ENCODE measurements at places on chromosomes 4 and X.
A peak's percentile ranks its signal among the peaks of the same experiment; 100 is the strongest.

DNA sequence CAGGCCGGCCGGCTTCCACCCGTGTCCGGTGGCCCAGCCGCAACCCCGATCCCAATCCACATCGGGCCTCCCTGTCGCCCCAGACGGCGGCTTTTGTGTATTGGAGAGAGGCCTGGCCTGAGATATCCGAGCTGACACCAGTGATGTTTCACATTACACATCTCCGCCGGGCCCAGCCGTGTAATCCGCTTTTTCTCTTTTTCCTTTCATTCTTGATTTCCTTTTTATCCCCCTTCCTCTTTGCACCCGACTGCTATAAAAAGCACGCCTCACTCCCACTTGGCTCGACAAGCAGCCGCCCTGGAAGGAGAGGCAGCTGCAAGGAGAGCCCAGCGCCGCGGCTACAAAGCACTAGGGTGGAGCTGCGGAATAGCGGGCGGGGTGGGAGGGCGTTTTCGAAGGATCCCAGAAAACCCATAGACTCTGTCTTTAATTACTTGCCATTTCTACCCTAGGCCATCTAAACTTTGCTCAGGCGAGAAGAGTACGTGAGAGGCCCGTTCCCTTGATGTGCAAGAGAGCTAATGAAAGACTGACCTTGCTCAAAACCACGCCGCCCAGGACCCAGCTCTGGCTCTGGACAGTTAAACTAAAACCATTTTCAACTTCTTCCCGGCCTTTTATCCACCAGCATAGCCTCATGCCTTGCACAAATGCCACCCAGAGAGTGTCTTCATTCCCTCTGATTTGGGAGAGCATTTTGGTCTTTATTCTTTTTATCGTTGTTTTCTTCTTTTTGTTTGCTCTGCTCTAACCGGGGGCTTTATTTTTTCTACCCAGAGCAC, 3.2 kb downstream of the PITX2 start:
- no peak for DNase-seq

GRCh38 chr4:28799696-28800095, 1920.5 kb upstream of the PCDH7 start:
- DNase-seq = no peak

DNA sequence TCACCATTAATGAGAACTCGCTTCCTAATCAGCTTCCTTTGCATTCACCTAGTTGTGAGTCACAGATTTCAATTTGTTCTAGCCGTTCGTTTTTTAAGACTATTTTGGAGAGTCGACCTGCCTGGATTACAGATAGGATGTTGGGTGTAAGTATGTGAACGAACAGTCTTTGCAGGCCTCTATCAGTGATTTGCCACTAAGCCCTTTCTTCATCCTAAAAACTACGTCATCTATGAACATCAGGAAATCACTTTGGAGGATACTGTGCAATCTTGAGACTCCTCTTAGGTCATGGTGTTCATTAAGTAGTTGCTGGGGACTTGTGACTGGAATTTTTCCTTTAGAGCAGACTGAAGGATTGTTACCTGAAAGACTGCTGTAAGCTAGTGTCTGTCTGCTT, 1.1 kb downstream of the POLA1 start:
- no peak for DNase-seq

- DNase-seq = no peak
Observed at GRCh38 chr4:67879486-67879885, 4.3 kb downstream of the TMPRSS11D start.

DNA sequence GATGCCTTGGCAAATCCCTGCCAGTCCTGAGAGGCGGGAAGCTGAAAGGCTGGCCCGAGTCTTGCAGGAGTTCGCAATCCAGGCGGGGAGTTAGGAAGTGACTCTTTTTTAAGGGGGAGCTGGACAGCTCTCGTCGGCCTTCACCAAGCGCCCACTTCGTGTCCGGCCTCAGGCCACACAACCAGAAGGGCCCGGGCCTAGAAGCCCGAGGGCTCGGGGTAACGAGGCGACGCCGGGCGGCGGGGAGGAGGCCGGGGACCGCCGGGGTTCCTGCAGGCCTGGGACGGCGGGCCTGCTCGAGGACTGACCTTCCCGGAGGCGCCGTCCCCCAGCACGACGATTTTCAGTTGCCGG, 395 bp downstream of the RAB28 start:
- DNase-seq = no peak

DNA sequence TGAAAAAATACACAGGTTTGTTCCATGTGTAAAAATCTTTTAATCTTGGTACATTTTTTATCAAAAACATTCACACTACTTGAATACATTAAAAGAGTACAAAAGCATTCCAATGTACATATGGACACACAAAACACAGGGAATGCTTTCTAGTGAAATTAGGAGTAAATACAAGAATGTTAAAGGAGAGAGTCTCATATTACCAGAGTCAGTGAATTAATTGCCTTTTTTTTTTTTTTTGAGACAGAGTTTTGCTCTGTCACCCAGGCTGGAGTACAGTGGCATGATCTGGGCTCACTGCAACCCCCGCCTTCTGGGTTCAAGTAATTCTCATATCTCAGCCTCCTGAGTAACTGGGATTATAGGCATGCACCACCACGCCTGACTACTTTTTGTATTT, 17.0 kb downstream of the XIAP start:
- DNase-seq = no peak

DNA sequence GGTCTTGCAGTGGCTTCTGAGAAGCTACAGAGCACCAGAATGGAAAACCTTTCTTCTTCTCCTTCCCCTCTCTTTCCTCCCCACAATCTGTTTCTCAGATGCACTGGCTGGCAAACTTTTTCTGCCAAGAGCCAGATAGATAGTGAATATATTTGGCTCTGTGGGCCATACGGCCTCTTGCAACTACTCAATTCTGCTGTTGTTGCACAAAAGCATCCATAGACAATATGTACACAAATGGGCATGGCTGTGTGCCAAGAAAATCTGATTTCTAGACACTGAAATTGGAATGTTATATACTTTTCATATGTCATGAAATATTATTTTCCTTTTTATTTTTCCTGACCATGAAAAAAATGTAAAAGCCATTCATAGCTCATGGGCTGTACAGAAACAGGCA, 3.1 kb downstream of the PHEX start:
- DNase-seq = no peak

- DNase-seq = no peak
Observed at GRCh38 chr4:81631958-81632441, 160.3 kb upstream of the RASGEF1B start.

- DNase-seq = peak; percentile 34
Observed at GRCh38 chrX:153669174-153669890, 4.3 kb downstream of the PNCK start.

DNA sequence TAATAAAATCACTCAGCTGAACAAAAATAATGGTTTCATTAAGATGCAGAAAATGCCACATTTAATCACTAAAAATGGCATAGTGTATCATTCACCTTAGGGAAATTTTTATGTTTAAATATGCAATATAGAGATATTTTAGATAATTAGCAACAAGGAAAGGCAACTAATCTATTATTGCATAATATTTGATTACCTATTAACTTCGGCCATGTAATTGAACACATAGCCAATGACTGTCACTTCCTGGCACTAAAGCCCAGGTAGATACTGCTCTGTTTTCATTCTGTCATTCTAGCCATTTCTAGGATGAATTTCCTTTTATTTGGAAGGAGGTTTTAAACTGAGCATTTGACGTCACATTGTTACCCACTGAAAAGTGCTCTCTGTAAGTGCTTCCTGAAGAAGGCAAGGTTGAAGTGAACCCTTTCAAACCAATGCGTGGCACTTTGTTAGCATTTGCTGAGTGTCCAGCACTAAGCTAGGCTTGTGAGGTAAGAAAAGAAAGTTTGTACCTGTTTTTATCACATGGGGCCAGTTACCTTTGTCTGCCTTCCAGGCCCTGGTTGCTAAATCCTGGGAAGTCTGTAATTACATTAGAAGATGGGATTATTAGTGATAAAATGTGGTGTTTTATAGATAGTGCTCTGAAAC, 67.8 kb upstream of the LSM6 start:
- no peak for DNase-seq

GRCh38 chrX:22634751-22635150, 362.0 kb downstream of the CBLL2 start:
- no peak for DNase-seq

GRCh38 chrX:12753366-12753765, 37.8 kb upstream of the PRPS2 start:
- no peak for DNase-seq

GRCh38 chr4:30396772-30397475, 323.2 kb upstream of the PCDH7 start:
- no peak for DNase-seq

DNA sequence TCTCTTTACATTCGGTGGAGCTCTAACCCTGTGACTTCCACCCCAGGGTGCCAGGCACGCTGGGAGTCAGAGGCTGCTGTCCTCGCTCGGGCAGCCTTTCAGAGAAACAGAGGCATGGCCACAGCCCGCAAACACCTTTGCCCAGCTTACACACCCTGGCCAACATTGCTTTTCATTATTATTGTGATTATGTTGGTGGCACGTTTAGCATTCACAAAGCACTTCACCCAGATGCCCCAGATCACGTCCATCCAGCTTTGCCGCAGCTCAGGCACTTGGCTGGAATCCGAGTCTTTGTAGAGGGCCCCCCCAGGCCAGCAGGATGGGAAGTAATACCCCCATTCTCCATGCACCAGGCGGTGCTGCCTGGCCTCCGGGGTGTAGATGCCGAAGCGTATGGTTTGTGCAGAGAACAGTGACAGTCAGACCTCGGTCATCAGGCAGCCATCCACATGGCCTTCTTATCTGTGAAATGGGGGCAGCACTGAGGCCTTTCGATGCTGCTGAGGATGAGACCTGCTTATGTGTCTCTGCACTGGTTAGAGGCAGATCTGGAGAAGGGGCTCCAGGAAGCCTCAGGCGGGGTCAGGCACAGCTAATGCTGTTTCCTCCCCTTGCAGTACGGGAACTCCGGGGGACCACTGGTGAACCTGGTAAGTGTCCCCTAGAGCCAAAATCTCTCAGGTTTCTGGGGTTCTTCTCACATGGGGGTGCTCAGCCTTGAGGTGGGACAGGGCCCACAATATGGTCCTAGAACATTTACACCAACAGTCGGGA, 22.3 kb downstream of the HTRA3 start:
- DNase-seq = no peak

All from stimulated activated CD4-positive, alpha-beta T cell treated with anti-CD3 and anti-CD28 coated beads, TNF-alpha, amount 100 ng/mL, for 4 hours (primary cell).